ENCODE measurements at places on chromosomes 12 and 14.

DNA sequence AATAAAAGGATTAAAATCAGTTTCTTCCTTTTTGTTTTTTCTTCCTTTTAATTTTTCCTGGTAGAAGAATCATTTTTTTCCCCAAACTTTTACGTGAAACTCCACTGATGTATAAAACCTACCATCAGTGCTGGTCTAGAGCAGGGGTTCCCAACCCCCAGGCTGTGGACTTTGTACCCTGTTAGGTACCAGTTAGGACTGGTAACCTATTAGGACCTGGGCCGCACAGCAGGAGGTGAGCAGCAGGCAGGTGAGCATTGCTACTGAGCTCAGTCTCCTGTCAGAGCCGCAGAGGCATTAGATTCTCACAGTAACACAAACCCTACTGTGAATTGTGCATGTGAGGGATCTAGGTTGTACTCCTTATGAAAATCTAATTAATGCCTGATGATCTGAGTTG lies 10.1 kb downstream of the SMCO2 start:
- no peak for DNase-seq

DNA sequence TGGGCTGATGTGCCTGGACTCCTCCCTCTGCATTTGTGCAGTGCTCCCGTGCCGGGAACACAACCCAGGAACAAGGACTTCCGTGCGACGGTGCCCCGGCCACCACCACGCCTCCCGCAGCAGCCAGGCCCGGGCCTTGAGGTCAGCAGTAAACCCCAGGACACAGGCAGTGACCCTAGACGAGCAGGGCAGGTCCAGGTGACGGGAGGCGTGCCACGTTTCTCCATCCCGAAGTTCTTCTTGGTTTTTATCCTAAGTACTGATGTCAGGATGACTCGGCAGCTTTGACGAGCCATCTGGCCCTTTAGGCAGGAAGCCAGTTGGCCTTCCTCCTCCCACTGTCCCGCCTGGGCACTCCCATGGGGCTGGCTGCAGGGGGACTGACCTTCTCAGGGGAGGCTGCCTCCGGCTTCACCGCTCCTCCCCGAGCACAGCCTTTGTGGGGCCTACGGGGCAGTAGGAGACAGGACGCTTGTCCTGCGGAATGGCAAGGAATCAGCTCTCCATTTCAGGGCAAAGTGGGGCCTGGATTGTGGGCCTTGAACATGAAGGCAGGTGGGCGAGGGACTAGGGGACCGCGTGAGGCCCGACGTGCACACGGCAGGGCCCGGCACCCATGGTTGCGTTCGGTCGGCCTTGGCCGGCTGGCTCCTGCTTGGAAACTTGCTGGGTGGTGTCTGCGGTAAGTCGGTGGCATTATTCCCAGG lies 94.1 kb downstream of the FBXL14 start:
- no peak for DNase-seq

DNA sequence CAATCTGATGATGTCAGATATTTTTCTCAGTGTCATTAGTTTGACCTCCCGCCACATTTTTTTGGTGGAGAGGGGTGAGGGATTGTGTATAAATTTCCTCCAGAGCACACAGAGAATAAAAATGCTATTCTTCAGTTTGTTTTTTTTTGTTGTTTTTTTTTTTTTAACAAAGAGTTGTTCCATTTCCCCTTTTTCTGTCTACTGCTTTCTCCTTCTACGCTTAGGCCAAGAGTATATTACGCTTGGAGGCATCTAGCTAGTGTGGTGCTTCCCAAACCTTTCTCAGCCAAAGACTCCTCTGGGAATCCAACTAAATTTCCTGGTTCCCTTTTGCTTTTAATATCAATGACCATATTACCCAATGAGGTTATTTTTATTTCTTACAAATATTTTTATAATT lies 465.6 kb downstream of the ZFP36L1 start:
- no peak for DNase-seq

DNA sequence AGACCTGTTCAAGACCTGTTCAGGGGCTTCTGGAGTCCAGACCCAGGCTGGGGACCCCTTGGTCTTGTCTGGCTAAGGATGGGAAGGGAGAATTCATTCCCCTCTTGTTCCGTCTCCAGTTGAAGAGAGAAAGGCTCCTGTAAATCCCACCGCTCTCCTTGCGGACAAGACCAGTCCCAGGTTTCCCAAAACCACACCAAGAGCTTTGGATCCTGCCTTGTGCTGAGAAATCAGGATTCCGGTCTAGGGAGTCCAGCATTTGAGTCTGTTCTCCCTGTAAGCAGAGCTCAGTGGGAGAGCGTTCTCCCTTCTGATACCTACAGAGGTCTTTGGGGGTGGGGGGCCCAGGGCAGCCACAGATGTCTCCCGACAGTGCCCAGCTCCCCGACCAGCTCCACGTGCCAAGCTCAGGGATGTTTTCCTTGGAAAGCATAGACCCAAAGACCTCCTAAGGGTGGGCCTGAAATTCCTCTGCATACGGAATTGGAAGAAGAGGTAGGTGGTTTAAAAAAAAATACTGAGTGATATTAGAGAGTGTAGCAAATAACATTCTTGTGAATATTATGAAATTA lies 1.9 kb downstream of the HOXC13 start:
- DNase-seq, result no peak

GRCh38 chr12:89059721-89060541 lies 292.4 kb downstream of the DUSP6 start:
- no peak for DNase-seq

DNA sequence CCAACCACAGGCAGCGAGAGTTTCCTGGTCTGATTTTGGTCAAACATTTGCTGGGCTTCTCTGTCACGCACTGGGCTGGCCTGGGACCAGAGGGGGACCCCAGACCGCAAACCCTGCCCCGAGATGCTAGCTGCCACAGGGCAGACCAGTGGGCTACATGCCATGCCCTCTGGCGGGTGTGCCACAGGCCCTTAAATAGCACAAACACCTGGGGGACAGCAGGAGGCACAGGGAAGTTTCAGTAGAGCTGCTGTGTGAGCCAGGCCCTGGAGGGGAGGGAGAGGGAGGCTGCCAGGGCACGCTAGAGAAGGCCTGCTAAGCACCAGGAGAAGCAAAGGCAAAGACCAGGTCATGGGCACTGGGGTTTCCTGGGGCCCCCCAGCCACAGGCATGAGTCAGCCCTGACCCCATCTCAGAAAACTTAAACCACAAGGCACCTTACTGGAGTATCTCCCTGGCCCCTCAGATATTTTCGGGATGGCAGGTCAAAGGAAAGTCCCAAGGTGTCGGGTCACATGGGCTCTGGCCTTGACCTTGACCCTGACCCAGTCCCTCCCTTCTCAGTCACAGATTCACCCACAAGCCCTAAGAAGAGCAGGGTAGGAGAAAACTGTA lies 29.2 kb downstream of the ITPK1 start:
- DNase-seq, result no peak

DNA sequence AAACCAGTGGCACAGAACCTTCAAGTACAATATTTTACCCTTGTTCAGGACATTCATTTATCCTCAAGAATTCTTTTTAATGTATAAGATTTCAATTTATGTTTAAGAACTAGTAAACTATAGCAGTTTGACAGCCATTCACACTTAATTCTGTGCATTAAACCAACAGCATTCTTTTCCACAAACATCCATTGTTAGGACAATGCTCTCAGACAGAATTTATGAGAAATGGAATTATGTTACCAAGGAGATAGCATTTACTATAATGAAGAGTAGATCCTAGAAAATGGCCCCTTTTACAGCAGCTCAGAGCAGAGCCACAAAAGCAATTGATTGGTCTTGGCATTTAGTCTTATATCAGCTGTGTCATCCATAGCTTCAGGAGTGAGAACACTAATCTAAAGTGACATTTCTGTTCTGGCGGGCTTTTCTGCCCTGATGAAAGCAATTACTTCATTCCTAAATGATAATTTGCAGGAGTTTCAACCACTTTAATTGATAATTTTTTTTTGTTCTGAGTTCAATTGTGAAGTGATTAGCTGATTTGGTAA lies 268.9 kb downstream of the NPAS3 start:
- no peak for DNase-seq

GRCh38 chr12:23337213-23337612 lies 612.3 kb downstream of the SOX5 start:
- no peak for DNase-seq

DNA sequence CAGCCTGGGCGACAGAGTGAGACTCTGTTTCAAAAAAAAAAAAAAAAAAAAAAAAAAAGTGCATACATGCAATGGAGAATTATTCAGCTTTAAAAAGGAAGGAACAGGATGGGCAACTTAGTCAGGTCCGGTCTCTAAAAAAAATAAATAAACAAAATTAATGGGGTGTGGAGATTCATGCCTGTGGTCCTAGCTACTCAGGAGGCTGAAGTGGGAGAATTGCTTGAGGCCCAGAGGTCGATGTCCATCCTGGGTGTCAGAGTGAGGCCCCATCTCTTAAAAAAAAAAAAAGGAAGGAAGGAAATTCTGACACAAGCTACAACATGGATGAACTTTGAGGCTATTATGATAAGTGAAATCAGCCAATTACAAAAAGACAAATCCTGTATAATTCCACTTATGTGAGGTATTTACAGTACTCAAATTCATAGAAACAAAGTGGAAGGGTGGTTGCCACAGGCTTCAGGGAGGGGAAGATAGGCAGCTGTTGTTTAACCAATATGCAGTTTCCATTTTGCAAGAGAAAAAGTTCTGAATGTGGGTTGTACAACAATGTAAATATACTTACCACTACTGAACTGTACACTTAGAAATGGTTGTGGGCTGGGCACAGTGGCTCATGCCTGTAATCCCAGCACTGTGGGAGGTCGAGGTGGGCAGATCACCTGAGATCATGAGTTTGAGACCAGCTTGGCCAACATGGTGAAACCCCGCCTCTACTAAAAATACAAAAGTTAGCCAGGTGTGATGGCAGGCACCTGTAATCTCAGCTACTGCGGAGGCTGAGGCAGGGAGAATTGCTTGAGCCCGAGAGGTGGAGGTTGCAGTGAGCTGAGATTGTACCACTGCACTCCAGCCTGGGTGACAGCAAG lies 12.3 kb upstream of the APOF start:
- no peak for DNase-seq

All from activated CD8-positive, alpha-beta memory T cell treated with anti-CD3 and anti-CD28 coated beads for 48 hours (primary cell).